ENCODE measurements at places on chromosomes 2 and 18.

DNA sequence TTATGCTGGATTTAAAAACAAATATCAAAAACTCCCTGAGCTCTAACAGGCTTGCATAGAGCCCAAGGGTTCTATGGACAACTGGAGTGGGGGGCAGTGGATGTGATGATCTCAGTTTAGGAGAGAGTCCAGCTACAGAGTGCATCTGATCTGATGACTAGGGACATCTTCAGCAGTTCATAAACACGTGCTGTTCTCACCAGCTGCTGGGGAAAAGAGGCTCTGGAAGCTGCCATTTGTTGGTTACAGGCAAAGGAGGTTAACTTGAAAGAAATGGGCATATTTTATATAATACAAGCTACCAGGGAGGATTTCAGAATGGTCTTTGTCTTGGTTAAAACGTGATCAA, 36.0 kb upstream of the ZNF396 start:
- no peak for DNase-seq

GRCh38 chr2:52572469-52572894, 1195.1 kb upstream of the CHAC2 start:
- DNase-seq, result no peak

GRCh38 chr2:9299161-9300100, 92.8 kb downstream of the ASAP2 start:
- DNase-seq, result no peak

DNA sequence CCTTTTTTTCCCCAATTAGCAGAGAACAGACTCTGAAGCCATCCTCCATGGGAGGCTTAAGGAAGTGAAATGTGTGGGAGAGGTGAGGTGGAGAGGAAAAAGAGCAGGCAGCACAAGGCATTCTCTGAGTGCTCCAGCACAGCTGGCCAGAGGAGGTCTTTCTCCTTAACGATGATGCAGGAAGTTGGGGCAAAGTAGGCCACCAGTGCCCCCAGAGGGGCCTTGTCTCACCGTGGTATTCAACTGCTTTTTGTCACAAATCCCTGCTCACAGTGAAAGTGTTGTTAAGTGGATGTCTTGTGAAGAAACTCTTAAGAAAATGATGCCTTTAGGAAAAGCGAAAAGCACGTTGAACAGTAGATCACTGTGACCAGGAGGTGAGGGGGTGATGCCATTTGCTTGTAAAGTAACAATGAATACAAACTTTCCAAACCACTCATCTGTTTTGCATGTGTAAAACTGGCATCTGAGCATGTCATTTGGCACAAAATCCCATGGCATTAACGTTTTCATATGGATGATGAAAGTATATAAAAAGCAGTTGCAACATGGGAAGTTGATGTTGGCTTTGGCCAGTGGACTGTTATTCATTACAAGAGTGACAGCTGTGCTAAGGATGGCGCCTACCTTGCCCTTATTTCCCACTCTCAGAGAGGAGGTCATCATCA, 49.2 kb upstream of the CDC42EP3 start:
- DNase-seq, result no peak

DNA sequence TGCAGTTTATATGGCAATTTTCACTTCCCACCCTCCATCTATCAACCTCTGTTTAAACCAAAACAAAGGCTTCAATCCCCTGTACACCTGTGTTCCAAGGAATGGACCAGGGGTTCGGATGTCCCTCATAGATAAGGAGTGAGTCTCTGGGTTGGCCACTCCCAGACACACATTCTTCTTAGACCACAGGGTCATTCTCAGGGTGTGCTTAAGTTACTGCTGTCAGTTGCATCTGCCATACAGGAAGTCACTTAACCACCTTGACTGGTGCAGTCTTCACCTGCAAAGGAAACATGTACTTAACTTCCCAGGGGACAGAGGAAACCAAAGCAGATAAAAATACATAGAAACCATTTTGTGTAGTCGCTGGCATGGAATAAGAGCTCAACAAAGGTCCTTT, 151.0 kb upstream of the NDUFV2 start:
- no peak for DNase-seq

DNA sequence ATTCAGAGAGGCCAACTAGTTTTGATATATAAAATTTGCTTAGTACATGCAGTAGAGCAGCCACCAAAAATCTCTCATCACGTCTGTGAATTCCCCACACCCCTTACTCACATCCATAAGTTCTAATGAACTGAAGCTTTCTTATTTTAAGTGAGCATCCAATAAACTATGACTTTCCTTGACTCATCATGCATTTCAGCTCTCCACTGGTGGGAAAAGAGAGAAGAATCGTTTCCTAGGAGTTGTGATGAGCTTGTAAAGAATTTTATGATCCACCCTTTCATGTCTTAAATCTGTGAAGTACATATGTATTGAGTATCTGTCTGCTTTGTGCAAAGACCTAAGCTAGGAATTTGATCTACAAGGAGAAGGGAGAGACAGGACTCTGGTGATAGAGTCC, 428.6 kb downstream of the SETBP1 start:
- no peak for DNase-seq

DNA sequence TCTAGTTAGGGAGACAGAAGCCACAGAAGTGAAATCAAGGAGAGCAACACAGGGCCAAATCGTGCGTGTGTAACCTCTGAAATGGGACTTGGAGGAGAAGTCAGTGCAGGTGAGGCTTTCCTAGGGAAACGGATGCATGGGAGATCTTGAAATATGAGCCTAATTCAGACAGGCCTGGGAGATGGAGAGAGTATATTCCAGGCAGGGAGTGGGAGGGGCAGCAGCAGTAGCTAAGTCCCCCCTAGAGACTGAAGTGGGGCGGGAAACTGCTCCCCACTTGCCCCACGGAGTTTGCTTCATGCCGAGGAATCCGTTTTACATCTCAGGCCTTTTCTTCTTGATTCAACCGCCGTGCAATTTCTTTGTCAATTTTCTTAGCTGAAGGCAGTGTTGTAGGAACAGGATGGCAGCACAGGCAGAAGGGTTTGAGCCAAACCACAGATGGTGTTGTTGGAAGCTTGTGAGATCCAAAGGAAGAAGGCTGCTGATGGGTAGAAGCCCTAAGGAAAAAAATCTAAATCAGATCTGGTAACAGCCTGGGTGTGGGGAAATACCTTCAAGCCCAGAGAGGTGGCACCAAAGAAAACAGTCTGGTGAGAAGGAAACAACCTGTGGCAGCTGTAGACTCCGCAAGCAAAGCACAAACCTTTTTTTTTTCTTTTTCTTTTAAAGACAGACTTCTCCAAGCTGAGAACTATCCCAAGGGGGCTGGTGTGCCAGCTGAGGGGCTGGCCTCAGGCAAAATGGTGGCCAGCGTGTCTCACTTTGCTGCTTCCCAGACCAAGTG, 40.2 kb downstream of the EPAS1 start:
- DNase-seq, result no peak

DNA sequence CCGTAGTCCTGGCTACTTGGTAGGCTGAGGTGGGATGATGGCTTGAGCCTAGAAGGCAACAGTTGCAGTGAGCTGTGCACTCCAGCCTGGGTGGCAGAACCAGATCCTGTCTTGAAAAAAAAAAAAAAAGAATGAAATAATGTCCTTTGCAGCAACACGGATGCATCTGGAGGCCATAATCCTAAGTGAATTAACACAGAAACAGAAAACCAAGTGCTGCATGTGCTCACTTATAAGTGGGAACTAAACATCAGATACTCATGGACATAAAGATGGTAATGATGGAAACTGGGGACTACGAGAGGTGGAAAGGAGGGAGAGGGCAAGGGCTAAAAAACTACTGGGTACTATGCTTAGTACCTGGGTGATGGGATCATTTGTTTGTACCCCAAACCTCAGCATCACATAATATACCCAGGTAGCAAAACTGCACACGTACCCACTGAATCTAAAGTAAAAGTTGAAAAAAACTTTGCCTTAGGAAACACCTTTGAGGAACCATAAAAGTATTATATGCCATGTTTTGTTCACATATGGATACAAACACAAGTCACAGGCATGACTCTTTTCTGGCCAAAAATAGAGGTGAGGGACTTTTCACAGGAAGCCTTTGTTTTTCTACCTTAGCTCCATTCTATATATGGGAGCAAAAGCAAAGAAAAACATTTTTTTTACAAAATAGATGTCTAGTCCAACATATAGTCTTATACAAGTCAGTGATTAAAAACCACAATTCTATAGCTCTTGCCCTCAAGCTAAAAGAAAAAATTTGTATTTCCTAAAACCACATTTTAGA, 36.6 kb downstream of the GPR155 start:
- no peak for DNase-seq

- no peak for DNase-seq
Observed at GRCh38 chr2:146764301-146764700, 1080.5 kb upstream of the ACVR2A start.

GRCh38 chr2:236643480-236643879, 73.9 kb downstream of the ACKR3 start:
- DNase-seq, result no peak

DNA sequence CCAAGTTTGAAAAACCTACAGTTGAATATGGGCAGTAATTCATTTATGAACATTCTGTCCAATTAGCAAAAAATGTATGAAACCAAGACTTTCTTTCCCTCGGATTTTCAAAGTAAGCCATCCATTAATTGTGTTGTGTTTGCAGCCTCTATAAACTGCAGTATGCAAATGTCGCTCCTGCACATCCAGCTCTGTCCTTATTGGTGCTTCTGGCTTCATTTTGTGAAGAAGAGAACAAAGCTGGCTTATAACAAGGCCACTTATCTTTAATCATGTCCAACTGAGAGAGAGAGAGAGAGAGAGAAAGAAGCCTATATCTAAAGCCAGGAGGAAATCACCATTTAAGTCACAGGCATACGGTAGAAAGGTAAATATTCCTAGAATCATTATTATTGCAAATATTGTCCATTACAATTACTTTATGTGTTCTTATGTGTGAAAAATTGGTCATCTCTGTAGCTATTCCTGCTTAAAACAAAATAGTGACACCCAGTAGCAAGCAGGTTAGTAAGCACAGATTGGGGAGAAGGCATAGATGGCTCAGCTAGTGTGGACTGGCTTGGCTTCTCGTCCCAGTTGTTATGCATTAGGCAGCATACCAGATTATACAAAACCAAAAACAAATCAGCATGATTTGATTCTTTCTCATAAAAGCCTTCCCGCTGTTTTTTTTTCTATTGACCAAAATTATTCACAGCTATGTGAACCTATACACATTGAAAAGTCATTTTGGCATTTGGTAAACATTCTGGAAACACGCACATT, 726.4 kb upstream of the SOX11 start:
- no peak for DNase-seq

- no peak for DNase-seq
Observed at GRCh38 chr2:180604077-180604476, 376.3 kb upstream of the UBE2E3 start.

- no peak for DNase-seq
Observed at GRCh38 chr2:186713691-186714090, 19.8 kb downstream of the FAM171B start.

GRCh38 chr2:205058409-205058808, 513.1 kb downstream of the PARD3B start:
- no peak for DNase-seq

DNA sequence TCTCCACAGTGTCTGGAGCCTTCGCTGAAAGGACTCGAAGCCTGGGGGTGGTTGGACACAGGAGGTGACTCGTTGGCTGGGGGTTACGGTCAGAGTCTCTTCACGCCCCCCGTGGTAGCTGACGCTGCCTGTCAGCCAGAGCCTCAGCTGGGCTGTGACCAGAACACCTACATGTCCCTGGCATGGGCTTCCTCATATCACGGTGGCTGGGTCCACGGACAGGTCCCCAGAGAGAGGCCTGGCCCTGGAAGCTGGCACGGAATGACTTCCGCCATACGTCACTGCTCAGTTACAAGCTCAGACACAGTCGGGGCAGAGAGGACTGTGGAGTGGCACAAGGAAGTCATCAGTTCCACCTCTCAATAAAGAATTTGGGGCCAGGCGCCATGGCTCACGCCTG, 28.5 kb downstream of the ITGB1BP1 start:
- no peak for DNase-seq

- no peak for DNase-seq
Observed at GRCh38 chr18:4637876-4638275, 182.8 kb upstream of the DLGAP1 start.

DNA sequence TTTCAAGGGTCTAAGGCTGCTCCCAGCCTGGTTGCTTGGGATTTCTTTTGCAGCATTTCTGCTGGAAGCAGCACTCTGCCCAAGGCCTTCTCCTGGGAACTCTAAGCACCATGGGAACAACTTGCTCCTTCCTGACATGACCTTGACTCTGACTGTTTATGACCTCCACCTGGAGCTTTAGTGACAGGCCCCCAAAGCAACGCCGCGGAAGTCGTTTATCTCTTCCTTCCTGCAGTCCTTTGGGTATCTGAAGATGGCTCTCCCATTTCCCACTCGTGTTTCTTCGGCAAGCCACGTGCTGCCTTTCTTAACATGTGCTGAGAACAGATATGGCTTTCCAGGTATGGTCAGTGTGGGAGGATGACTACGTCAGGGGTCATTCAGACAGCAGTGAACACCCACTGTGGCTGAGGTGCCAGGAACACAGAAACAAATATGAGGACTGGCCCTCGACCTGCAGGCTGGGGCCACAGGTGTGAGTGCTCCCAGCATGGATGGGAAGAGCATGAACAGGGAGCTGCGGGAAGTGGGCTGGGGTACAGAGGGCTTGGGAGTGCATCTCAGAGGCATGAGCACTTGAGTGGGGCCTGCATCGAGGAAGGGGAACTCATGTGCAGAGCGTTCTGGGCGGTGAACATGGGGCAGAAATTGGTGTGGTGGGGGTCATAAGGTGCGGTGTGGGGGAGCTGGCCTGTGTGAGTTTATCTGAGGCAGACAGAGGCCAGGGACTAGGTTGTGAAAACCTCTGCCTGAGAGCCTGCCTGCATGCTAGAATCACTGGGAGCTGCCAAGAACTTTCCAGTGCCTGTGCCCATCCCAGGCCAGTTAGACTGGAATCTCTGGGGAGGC, 140.5 kb downstream of the TSN start:
- DNase-seq, result no peak

GRCh38 chr2:64905338-64906024, 83.7 kb upstream of the SLC1A4 start:
- no peak for DNase-seq

- DNase-seq, result peak; percentile 22
Observed at GRCh38 chr2:157874997-157875640, 1.0 kb downstream of the ACVR1 start.

DNA sequence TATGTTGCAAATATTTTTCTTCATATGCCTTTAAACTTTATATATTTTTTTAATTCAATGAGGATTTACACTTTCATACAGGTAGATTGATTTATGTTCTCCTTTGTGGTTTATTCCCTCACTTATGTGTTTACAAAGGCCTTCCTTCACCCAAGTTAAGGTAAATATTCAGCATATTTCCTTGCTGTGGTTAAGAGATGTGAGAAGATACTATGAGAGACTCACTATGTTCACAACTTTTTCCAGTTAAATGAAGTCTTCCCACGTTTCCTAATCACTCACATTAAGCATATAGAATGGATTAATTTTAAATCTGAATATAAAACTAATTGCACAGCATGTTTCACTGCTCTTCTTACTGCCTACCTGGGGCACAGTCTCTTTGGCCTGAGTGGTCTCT, 597 bp downstream of the PECR start:
- DNase-seq, result no peak
